RPMI7951 (cell line): ENCODE measurements at places on chromosomes 1 and 21. TPM values are rescaled to one million over a fixed set of nuclear protein-coding genes. Genes with fewer than 3 reads are reported as not detected.

SPRR5 gene
- not detected in 2 replicates for total RNA-seq

FMO5 gene
- 2.1 and 3.4 TPM in 2 replicates for total RNA-seq

- DNase-seq: peak; percentile 76
Observed at GRCh38 chr1:19552291-19553010, 67.1 kb upstream of the CAPZB start.

GRCh38 chr1:59671953-59672305 lies 142.8 kb upstream of the HOOK1 start:
- no peak for DNase-seq

LIPI gene
- total RNA-seq: not detected in 2 replicates

GRCh38 chr21:30104241-30104640 lies 62.4 kb downstream of the CLDN17 start:
- no peak for DNase-seq

- DNase-seq: no peak
Observed at GRCh38 chr1:11438996-11439395, 40.0 kb upstream of the DISP3 start.

- DNase-seq: no peak
Observed at GRCh38 chr1:209074575-209075250, 508.8 kb upstream of the CAMK1G start.

- no peak for DNase-seq
Observed at GRCh38 chr1:10802944-10803715, 6.7 kb upstream of the CASZ1 start.

GRCh38 chr21:36479415-36480402 lies at the start of gene CLDN14:
Gene CLDN14, minus strand, starts transcription at chr21:36480122. Its CDS starts 18,427 bp downstream, at chr21:36461695.
- DNase-seq: no peak

- peak; percentile 37 for DNase-seq
Observed at GRCh38 chr1:35120458-35121133, 41.4 kb downstream of the ZMYM1 start.

ASPM gene
- 101 and 119 TPM in 2 replicates for total RNA-seq

DNA sequence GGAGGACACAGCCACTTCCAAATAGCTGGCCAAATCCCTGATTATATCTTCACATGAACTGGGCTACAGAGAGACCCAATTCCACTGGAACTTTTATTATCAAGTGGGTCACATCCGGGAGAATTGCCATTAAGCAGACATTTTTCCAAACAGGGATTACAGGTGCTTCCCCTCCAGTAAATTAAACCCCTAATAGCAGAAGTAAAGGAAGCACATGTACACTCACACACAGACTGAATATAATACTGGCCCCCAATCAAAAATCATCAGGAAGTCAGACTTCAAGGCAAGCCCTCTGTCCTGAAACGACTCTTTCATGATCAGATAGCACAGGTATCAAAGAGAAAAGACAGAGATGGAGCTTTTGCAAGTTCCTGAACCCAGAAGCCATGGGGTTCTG lies 118.6 kb upstream of the PPP2R5A start:
- DNase-seq: no peak

DNA sequence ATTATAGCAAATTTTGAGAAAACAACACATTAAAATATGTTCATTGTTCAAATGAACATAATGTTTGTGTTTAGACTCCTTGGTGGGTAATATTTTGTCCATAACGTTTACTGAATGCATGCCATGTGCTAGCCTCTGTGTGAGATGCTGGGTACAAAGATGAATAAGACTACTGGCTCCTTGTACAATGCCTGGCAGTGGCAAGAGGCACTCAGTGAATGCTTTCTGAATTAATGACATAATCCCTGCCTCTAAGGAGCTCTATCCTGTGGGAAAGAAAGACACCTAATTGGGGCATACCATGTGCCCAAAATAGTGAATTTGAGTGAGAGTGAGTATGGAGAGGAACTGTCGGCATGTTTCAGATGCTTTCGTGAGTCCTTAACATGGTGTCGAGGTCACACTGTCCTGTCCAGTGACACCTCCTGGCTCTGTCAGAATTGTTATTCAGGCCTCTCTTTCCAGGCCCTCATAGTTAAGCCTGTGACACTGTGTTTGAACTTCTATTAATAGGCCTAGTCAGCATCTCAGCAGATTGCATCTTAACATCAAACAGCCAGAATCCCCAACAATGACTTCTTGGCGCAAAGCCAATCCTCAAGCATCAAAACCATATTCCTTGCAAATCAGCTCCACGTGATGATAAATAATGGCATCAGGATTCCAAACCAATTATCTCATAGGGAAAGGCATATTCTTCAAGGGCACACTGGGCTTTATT lies 32.8 kb upstream of the S1PR1 start:
- peak; percentile 25 for DNase-seq
